ENCODE measurements at places on chromosomes 1 and 21.

GRCh38 chr1:81213279-81213678 is 587.5 kb upstream of the ADGRL2 start:
- DNase-seq: no peak

GRCh38 chr21:42172596-42173483 is 46.1 kb upstream of the ABCG1 start:
- no peak for DNase-seq

GRCh38 chr1:15786581-15786980 is 20.9 kb downstream of the UQCRHL start:
- peak; percentile 65 for DNase-seq

GRCh38 chr1:106268070-106268469 is 788.4 kb upstream of the PRMT6 start:
- no peak for DNase-seq

GRCh38 chr1:29398431-29398830 is 162.1 kb downstream of the PTPRU start:
- DNase-seq: peak; percentile 86

DNA sequence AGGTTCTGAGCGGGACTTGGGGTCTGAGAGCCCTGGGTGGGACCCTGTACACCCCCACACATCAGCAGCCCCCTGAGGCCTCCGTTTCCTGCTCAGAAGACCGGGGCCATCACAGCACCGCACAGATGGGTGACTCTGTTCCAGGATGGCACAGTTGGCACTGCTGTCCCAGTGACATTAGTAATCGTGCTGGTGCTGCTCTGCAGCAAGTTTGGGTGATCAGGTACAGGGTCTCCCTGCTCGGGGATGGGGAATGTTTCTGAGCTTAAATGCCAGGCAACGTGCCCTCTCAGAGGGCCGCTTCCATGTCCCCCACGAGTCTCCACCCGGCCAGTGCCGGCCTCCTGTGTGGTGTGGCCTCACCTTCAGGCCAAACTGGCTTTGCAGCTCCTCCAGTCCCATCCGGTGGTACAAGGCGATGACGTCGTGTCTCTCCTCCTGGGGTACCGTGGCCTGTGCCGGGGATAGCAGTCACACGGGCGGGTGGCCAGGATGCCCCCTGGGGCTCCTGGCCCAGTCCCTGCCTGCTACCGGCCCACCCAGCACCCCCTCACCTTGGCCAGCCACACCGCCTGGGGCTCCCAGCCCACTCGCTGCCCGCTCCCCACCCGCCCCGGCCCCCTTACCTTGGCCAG is 17.1 kb downstream of the PRXL2B start:
- DNase-seq: no peak

- no peak for DNase-seq
Measured at GRCh38 chr1:228283476-228284147, 75.8 kb downstream of the OBSCN start.

DNA sequence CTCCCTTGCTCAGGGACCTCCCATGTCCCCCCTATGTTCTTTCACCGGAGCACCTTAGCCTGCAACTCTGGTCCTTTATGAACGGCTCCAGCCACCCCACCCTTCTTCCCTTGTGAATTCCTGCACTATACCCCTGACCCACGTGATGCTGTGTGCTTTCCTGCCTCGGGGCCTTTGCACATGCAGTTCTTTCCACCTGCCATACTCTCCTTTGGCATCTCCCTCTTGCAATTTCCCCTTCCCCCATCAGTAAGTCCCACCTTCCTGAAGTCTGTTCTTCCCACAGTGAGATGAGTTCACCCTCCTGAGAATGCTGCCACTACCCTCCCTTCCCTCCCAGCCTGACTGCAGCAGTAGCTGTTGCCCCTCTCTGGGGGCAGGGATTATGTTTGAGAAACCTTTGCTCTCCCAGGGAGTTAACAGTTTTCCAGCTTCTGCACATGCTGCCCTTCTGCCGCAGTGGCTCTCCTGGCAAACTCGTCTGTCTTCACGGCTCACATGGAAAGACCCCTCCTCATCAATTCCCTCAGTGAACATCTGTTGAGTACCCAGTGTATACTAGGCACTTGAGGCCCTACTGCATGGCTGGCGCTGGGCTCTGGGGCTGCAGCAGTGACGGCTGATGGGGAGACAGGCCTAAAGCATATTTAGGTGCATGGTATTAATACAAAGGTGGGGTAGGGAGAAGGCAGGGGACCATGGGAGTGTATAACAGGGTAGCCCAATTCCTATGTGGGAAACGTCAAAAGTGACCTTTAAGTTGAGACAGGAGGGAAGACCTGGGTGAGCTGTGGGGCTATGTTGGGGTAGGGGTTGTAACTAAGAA is 9.7 kb downstream of the ZNF362 start:
- DNase-seq: no peak

GRCh38 chr21:39537571-39537970 is 75.2 kb upstream of the B3GALT5 start:
- DNase-seq: no peak

- no peak for DNase-seq
Measured at GRCh38 chr1:8629241-8630091, 188.0 kb downstream of the RERE start.

DNA sequence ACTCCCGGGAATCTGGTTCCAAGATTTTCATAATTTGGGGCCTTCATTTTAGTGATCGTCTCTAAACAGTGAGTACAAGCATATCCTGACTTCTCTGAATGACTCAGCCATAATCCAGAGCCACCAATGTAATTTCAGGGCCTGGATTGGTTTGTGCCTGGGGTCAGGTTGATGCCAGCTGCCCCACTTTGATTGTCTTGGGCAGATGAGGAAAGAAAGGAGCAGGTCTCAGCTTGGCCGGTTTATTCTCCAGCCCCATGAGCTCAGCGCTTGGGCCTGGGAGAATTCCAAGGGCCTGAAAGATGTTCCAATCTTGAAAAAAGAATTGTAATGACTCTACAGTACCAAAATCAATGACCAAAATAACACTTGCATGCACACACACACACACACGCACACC is 71.2 kb upstream of the ECE1 start:
- no peak for DNase-seq

DNA sequence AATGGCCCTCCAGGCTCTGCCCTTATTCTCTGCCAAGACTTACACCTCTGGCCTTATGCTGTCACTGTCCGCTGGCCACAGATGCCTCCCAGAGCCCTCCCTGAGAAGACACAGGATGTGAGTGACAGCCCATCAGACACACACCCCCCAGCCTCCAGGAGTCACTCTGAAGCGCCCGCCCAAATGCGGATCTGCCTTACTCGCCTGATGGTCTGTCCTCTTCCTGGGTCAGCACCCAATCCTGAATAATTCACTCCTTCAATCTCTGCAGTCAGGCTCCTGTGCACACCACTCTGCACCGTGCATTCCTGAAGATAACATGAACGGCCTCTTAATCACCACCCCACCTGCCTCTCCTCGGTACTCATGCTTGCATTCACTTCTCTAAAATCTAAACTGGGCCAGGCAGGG is 14.7 kb downstream of the CLSTN1 start:
- peak; percentile 75 for DNase-seq
